Fibroblast of mammary gland (primary cell): ENCODE measurements at places on chromosomes 13 and 19.
A peak's percentile ranks its signal among the peaks of the same experiment; 100 is the strongest.

DNA sequence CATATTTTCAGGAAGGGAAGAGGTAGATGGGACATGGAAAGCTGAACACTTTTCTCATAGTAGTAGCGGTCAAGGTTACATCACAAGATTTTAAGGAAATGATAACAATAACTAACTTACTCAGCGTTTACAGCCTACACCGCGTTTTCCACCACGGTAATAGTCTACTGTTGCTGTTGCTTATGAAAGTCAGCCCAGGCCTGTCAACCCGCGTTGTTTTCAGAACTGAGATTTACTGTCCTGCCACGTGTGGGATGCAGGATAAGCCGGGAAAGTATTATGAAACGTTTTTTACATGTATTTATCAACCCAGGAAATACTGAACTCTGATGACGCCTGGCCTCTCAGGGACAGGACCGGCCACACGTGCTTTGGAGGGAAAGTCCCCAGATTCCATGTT lies 36.0 kb upstream of the LAMP1 start:
- DNase-seq: no peak

DNA sequence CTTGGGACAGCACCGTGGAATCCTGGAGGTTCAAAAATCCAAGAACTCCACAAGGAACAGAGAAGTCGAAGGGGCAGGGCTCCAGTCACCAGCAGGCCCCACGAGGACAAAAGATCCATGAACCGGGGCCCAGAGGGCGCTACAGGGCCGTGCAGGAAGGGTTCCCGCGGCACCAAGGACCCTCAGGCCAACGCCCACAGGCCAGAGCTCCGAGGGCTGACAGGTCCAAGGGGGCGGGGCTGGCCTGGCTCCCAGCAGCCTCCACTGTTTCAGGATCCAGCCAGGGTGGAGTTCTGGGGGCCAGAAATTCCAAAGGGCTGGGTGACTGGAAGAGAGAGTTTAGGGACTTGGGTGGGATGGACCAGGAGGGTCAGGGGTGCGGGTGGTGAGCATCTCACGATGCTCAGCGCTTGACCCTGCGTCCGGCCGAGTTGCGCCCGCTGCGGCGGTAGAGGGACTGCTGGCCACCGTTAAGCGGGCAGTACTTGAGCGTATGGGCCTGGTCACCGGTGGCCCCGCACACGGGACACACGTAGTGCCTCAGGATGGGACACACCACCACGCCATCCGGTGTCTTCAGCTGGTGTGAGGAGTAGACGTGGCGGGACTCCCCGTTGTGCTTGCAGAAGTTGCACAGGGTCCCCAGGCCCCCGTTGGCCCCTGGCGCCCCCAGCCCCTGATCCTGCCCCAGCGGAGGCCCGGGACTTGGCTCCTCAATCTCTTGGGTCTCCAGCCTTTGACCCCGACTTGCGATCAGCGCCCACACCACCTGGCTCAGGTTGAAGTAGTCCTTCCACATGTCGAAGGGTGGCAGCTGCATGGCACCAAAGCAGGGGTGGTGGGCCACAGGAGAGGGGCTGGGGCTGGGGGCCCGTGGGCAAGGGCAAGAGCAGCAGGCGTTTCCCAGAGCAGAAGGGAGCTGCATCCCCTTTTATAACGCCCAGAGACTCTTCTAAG lies at the start of gene NANOS2:
Gene NANOS2 (minus strand): TSS at position 905 of the 957 bp plus-strand sequence. CDS start 85 bp downstream, at position 820.
- no peak for DNase-seq

GRCh38 chr13:31435536-31435935 lies 235.8 kb downstream of the B3GLCT start:
- DNase-seq: no peak

- DNase-seq: peak; percentile 40
Observed at GRCh38 chr13:76210262-76210661, 574.1 kb downstream of the LMO7 start.

- DNase-seq: no peak
Observed at GRCh38 chr13:75530549-75530961, 7.1 kb downstream of the COMMD6 start.

DNA sequence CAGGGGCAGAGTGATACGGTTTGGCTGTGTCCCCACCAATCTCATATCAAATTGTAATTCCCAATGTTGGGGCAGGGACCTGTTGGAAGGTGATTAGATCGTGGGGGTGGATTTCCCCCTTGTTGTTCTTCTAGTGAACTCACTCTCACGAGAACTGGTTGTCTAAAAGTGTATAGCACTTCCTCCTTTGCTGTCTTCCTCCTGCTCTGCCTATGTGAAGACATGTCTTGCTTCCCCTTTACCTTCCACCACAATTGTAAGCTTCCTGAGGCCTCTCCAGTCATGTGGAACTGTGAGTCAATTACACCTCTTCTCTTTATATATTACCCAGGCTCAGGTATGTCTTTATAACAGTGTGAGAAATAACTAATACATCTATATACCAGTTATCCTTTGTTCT lies 706.4 kb upstream of the KLHL1 start:
- no peak for DNase-seq

DNA sequence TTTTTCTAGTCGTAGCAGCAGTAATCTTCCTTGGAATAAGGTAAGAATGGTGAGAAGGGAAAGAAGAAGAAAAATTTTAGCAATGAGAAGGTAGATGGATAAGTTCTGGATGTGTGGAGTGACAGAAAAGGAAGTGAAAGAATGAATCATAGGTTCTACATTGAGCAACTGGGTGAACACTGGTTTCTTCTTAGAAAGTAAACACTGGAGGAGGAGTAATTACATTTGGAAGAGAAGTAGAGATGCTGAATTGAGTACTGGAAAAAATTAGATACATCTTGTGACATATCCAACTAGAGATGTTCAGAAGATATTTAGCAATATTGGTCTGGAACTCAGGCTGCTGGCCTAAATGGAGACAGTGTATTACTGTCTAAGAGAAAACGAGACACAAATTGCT lies 148.5 kb downstream of the GPC5 start:
- no peak for DNase-seq

- DNase-seq: no peak
Observed at GRCh38 chr13:105334211-105334610, 1201.3 kb downstream of the EFNB2 start.

DNA sequence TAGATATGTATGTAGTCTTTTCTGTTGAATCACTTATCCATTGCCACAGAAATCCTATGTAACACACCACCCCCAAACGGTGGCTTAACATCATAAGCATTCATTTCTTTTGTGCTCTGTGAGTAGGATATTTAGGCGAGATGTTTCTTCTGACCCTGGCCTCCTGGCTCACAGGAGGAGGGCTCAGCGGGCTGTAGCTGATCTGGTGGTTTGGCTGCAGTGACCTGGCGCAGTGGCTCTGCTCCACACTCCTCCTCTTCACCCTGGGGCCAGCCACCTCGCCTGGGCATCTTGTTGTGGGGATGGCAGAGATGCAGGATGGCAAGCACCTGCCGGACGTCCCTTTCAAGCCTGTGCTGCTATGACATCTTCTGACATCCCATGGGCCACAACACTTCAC lies 147.1 kb upstream of the IRS2 start:
- DNase-seq: no peak

DNA sequence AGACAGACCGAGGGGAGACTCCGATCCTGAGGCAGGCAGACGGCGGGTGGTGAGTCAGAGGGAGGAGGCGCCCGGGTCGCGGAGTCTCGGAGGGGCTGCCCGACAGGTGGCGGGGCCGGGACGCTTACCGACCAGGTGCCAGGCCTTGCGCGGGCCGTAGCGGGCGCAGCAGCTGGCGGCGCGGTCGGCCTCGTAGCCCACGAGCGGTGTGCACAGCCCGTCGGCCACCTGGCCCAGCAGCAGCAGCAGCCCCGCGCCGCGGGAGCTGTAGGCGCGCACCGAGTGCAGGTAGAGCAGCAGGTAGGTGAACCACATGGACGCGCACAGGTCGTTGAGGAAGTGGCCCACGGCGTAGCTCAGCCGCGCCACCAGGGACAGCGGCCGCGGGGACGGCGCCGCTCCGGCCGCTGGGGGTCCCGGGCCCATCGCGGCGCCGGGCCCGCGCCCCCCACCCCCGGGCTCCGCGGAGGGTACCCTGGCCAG lies 367 bp downstream of the MFSD12 start:
- no peak for DNase-seq

DNA sequence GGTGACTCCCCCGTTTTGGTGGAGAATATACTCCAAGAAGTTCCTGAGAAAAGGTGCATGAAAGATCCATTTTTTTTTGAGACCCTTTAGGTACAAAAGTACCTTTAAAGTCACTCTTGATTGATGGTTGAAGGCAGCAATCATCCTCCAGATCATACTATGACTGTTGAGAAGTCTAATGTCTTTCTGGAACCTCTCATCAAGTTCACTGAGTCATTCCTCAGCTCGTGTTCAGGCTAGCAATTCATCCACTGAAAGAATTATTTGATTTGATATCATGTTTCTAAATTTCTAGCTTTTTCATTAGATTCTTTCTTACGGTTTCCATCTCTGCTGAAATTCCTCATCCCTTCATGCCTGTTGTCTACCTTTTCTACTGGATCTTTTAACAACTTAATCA lies 65.1 kb upstream of the GJB6 start:
- DNase-seq: no peak
